Activated CD4-positive, alpha-beta T cell treated with anti-CD3 and anti-CD28 coated beads, Interleukin-2, amount 50 U/mL, for 16 hours (primary cell): ENCODE measurements at places on chromosomes 11 and 22.

- no peak for DNase-seq
Observed at GRCh38 chr22:33538277-33538885, 381.9 kb downstream of the LARGE1 start.

DNA sequence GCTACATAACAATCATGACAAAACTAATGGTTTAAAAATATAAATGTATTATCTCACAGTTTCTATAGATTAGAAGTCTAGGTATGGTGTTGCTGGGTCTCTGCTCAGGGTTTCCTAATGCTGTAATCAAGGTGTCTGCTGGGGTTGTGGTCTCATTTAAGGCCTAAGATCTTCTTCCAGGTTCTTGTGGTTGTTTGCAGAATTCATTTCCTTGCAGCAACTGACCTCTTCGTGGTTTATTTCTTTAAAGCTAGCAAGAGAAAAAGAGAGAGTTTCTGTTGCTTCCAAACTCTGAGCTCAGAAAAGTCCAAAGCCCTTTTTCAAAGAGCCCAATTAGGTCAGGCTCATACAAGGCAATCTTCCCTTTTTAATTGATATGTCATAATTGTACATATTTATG, 452.7 kb upstream of the CCDC179 start:
- DNase-seq = no peak

GRCh38 chr11:41246399-41246745, 213.1 kb downstream of the LRRC4C start:
- no peak for DNase-seq

DNA sequence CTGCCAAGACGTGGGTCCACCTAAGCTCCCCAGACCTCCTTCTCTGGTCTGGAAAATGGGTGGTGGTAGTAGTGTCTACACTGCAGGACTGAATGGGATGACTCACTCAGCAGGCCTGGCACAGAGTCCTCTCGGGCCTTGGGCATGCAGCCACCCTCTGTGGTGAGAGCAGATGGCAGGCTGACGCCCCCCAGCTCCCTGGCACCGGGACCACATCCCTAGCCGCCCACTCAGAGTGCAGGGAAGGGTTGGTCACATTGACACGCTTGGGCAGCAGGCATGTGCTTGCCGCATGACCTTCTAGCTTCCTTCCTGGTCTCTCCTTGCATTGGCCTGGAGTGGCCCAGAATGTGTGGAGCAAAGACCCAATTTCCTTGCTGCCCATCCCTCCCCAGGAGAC, 30.7 kb upstream of the PRODH start:
- DNase-seq = no peak

DNA sequence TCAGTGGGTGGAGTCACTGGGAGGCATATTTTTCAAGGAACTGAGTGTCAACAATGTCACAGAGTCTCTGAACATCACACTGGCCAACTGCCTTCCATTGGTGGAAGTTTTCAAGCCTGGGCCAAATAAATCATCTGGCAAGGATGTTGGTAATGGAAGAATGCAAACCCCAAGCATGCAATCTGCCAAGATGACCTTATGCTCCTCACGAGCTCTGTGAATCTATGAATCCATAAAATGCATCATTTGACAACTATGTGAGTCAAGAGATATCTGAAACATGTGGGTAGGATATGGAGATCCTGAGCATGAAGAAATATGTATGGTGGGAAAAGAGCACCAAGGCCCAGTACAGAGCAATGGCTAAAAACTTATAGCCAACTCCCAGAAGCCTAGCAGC, 122.2 kb downstream of the PLEKHA7 start:
- no peak for DNase-seq

GRCh38 chr11:67641338-67642172, 2.0 kb upstream of the TBX10 start:
- DNase-seq = no peak

DNA sequence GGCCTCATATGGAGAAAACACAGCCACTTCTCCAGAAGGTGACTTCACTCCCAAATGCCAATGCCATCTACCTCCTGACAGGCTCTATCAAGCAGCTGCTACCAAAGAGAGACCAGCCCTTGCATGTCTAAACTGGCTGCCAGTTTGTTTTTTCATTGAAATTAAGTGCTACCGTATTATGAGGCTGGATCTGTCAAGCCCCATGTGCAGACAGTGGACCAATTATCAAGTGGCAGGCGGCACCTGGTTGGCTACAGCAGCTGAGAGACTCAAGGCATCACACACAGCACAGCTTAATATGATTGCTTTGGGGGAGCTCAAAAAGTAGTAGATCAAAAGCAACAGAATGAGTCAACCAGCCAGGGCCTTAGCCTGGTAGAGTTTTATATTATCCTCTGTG, 1293.0 kb upstream of the TENM4 start:
- no peak for DNase-seq

- DNase-seq = no peak
Observed at GRCh38 chr11:34364102-34364501, 6.3 kb upstream of the ABTB2 start.

DNA sequence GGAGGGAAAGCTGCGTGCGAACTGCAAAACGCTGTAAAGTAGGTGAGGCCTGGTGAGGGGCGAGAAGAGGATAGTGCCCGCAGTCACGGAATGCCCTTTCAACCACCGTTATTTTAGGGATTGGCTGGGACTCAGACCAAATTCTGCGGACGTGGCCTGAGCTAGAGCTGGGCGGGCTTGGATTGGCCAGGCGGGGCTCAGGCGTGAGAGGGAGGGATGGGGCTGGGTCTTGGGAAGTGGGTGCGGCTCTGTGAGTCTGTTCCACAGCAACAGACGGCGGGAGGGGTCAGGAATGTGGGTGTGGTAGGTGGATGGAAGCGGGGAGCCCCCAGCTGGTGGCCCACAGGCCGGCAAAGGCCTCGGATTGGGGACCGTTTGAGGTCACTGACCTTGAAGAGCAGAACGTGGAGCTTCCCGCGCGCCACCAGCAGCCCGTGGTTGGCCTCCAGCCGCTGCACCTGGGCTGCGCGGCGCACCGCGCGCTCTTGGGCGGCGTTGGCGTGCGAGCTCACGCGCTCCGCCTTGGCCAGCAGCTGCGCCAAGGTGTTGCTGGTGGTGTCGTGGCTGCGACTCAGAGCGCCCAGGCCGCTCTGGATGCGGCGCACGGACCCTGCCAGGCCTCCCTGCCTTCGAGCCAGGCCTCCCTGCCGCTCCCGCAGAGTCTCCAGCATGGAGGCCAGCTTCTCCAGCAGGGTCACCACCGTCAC, 444 bp downstream of the CAVIN3 start:
- peak; percentile 73 for DNase-seq

GRCh38 chr11:69468221-69468620, 13.2 kb upstream of the LINC01488 start:
- DNase-seq = no peak

- DNase-seq = no peak
Observed at GRCh38 chr22:50016308-50016987, 3.9 kb upstream of the IL17REL start.

DNA sequence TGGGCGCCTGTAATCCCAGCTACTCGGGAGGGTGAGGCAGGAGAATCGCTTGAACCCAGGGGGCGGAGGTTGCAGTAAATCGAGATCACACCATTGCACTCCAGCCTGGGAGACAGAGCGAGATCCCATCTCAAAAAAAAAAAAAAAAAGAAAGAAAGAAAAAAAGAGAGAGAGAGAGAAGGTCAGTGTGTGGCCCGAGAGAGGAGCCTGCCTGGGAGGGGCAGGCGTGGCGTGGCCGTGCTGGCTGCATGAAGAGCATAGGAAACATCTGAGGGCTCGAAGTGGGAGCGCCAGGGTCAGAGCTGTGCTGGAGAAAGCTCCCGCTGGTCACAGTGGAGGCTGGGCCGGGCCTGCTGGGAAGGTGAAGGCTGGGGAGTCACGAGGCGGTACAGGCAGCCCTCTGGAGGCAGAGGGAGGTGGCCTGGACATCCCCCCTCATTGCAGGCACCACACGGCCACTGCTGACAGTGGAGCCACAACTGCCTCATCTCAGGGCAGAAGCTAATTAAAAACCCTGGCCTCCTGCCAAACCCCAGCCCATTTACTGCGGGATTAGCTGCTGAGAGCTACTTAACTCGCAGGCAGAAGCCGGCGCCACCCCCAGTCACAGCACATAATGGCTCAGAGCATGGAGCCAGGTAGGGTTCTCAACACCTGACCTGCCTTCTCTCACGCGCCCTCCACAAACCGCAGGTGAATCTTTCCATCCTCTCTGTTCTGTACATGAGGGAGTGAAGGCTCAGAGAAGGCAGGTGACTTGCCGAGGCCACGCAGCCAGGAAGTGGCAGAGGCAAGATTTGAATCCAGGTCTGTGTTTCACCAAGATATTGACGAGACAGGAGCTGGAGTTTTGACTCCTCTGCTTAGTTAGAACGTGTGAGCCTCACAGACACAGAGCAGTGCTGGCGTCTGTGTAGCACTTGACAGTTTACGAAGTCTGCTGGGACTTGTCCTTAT, 32.6 kb downstream of the NFAM1 start:
- no peak for DNase-seq

- no peak for DNase-seq
Observed at GRCh38 chr22:17804331-17805080, 30.2 kb upstream of the BID start.

DNA sequence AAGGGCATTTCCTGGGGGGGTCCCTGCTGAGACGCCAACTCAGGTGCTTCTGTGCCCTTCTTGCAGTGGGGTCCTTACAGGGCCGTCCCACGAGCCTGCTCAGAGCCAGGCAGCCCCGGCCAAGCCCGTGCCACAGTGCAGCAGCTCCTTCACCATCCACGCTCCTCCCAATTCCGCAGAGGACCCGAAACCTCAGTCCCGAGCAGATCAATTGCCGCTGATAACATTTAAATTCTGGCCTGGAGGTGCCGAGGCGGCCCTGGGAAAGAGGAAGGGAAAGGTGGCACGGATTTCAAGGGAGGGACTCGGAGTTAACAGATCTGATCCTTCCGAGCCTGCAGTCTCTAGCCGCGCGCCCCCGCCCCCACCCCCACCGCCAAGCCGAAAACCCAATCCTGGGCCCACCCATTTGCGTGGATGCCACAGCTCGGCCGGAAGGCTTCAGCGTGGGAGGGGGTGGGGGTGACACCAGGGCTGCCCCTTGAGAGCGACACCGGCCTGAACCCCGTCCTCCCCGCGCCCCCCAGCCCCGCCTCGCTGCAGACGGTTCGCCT, 32.3 kb upstream of the JAM3 start:
- DNase-seq = no peak

DNA sequence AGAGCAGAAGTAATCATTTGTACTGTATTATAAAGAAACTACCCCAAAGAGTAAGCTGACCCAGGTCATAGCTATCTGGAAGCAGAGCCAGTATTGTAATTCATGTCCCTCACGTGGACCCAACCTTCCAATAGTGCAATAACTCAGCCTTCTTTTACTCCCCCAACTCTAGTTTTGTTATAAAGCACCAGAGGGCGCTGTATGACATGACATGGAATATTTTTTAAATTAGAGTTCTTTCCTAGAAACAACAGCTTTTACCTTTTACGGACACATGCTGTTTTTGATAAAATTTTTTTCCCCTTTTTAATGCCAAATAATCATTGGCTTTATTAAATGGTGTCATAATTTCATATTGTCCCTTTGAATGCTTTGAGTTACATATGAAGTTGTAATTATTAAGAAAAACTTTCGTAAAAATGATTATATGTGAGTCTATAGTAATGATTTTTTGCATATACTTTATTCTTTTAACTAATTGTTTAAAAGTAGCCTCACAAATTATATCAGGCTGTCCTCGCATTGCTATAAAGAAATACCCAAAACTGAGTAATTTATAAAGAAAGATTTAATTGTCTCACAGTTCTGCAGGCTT, 76.9 kb downstream of the DKK3 start:
- peak; percentile 37 for DNase-seq

GRCh38 chr11:121762820-121763219, 310.1 kb upstream of the SORL1-AS1 start:
- no peak for DNase-seq

- DNase-seq = peak; percentile 92
Observed at GRCh38 chr11:113675003-113675561, 31.0 kb downstream of the TMPRSS5 start.

DNA sequence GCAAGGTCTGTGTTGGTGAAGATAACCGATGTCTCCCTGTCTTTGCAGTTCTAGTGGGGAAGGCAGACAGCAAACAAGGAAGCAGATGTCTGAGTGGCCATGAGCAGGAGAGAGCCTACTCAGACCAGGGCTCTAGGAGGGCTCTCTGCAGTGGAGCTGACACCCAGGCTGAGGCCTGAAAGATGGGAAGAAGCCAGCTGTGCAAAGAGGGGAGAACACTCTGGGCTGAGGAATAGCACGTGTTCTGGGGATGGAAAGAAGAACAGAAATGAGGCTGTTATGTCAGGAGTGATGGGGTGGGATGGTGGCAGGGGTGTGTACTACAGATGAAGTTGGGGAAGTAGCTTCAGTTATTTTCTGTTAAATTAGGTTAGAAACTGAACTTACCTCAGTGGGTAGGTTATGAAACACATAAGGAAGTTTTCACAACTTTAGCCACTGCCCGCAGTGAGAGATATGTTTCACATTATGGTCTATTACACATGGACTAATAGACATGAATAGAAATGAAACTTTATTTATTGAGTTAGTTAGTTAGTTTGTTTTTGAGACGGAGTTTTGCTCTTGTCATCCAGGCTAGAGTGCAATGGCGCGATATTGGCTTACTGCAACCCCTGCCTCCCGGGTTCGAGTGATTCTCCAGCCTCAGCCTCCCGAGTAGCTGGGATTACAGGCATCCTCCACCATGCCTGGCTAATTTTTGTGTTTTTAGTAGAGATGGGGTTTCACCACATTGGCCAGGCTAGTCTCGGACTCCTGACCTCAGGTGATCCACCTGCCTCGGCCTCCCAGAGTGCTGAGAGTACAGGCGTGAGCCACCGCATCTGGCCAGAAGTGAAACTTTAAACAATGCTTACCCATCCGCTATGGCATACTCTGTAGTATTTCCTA, 7.8 kb downstream of the DCPS start:
- DNase-seq = no peak

DNA sequence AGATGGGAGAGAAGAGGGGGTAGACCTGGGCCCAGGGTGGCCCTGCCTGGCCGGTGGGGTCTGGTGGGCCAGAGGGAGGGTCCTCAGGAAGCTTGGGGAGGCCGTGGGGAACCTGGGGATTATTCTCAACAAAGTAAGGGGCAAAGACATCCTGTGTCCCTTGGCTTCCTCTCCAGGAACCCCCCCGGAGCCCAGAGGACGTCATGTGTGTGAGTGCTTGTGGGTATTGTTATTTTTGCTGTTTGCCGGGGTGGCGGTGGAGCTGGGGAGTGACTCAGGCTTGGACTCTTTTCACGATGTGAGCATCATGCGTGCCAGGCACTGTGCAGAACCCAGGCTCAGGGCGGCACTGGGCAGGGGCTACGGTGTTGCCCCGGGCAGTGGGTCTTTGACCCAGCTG, 982 bp upstream of the SHANK3 start:
- no peak for DNase-seq
